NCI-H1105 treated with DMSO at 0.1 percent for 48 hours (cell line): ENCODE measurements at places on chromosomes 1 and 21.

- no peak for DNase-seq
These were observed 30.1 kb downstream of the NTPCR start for GRCh38 chr1:232980355-232980978.

DNA sequence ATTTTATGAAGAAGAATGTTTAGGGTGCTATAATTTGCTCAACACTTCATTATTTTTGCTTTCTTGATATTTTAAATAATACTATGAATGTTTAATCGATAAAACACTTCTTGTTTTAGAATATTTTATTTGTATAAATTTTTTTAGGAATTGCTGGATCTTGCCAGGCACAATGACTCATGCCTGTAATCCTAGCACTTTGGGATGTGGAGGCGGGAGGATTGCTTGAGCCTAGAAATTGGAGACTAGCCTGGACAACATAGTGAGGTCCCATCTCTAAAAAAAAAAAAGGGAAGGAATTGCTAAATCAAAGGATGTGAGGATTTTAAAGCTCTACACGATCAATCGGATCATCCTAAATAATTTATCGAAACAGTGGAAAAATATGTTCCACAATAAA is 17.6 kb downstream of the RNF11 start:
- DNase-seq = no peak

DNA sequence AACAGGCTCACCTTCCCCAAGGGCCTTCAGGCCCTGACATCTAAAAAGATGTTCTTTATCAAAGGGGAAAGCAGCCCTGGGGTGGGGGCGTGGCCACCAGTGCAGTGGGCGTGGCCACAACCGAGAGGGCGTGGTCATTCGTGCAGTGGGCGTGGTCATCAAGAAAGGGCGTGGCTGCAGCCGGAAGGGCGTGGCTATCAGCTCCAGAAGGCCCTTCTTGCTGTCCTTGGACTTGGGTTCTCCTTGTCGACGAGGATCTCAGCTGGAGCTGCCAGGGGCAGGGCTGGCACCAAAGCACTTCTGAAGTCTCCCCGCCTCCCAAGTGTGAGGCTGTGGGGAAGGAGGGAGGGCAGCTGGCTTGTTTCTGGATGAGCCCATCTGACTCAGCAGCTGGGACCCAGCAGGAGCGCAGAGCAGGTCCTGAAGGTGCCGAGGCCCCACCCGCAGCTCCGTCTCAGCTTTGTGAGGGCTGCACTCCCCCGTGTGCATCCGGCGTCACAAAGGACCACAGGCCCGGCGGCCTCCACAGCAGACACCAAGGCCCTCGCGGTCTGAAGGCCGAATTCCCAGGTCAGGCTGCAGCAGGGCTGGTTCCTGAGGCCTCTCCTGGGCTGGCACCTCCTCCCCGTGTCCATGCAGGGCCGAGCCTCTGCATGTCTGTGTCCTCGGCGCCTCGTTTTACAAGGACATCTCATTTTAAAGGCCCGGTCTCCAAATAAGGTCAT is 12.8 kb downstream of the PDE9A start:
- no peak for DNase-seq

DNA sequence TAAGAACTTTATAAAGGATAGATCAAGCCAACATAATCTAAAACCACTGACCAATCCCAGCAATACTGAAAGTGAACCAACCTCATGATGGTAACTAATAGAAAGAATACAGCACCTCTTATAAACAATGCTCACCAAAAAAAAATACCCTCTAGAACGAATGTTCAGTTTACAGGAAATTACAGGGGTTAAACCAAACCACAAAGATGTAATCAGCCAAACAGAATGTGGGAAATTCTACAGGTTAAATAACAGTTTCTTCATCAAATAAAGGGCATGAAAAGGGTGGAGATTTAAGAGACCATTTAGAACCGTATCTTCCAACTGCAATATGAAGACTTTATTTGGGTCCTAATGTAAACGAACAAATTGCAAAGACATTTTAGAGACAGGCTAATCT is 30.4 kb downstream of the ARID4B start:
- DNase-seq = no peak

GRCh38 chr21:27277110-27277509 is 310.2 kb upstream of the ADAMTS5 start:
- no peak for DNase-seq
